T follicular helper cell (primary cell): ENCODE measurements at places on chromosomes 1 and 21.

DNA sequence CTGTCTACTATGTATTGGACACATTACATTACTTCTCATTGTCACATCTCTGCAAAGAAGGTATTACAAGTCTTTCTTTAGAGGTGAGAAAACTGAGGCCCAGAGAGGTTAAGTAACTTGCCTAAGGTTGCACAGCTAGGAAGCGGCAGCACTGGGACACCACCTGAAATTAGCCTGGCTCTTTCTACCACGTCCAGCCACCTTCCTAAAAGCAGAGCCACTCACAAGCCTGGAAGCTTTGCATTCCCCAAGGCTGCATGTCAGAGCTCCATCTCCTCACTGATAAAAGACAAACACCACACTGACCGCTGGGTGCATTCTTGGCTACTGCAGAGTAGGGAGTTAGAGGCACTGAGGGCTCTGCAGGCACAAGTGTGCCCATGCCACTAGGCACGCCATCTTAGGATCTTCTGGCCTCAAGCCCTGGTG lies 2.4 kb downstream of the CD247 start:
- no peak for DNase-seq

DNA sequence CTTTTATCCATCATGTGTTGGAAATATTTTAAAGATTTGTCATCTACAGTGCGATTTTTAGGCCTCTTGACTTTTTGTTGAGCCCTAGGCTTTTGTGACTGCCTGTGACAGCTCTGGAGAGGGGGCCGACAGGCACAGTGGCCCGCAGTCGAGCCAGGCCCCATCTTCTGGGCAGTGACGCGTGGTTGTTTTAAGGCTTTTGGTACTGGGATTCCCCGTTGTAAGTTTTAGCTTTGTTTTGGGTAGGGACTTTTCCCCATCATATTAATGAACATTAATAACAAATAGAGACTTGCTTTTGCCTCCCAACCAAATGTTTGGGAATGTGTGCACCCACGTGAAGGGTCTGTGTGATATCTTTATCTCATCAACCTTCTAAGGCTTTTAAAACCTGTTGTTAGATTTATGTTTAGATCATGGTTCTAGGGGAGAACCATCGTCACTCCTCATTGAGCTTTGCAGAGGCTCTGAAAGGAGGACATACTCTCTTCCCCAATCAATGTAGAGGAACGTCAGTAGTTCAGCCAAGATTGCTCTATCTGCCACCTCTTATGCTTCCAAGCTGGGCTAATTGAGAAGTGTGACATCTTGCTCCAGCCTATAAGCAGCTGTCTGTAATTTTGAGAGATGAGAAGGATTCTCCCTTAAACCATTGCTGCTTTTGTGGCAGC lies 34.6 kb downstream of the MAPKAPK2 start:
- DNase-seq: no peak

DNA sequence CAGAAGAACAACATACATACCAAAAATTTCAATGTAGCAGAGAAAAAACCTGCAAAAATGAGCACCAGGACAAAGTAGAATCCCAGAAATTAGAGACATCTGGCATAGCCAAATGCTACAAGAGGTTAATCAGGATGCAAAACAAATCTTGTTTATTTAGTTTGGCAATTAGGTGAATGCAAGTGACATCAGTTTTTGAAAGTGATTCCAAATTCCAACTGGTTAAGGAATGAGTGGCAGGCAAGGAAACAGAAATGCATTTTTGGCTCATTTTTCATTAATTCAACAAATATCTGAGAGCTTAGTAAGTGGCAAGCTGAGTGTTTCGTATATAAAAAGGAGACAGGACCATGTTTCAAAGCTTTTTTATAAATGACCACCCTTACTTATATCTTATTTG lies 21.3 kb downstream of the SCAF4 start:
- DNase-seq: no peak

DNA sequence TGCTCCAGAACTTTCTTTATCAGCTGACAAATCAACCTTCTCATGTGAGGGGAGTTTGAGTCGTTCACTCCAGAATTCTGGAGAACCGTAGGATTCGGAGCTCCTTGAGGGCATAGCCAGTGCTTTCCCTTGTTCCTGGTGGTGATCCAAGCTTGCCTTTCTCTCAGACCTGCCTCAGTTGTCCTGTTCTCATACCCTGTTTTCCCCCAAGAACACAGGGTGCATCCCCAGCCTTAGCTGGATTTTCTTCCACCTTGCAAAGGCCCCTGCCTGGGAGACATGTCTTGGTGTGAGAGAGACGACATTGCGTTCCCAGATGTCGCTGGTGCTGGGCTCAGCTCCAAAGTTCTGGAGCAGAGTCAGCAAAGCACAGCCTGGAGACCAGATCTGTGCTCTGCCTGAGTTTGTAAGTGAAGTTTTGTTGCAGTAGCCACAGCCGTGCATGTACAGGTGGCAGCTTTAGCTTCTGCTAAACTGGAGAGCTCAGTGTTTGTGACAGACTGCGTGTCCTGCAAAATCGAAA lies 40.0 kb downstream of the ABCG1 start:
- DNase-seq: no peak

DNA sequence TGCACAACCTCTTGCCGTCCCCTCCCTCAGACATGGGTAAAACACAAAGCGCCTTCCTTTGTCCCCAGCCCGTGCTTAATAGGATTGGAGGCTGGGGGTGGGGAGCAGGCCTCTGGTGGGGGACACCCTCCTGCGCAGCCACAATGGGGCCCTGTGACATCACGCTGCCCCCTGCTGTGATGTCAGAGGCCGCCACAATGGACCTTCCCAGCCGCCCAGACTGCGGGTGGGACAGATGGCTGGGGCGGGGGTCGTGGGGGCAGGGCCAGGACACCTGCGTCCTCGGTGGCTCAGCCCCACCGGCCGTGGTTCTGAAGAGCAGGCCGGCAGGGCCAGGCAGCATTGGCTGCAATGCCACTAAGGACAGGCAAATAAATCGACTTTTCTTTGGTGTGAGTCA lies 39.9 kb downstream of the EPHA2 start:
- DNase-seq: no peak

DNA sequence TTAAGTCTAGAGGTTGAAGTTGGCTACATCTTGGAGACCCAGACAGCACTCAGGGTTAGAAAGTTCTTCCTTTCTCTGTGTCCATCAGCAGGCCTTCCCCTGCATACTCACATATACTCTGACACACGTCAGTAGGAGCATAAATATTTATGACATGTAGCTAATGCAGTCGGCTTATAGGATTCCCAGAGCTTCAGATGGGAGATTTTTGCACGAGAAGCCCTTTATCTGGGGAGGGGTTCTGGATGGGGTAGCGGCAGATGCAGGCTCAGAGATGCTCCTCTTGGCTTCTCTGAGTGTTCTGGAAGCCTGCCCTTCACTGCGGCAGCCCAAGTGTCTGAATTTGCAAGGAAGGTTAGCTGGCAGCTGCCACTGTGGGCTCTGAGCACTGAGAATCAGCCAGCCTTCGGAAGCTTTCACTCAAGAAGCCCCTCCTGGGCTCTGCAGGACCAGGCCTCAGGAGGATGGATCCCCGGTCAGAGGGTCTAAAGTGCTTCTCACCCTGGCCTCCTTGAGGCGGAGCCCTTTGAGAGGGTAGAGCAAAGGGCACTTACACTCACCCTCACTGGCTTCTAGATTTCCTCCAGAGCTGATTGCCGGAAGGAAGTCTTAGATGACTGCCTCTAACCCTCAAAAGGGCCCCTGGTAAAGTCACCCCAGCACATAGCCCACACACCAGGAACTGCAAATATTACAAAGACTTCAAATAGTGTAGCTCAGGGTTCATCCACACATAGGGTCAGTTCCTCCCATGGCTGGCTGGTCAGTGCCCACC lies 68.1 kb upstream of the NFASC start:
- DNase-seq: no peak

GRCh38 chr1:12300706-12301105 lies 70.9 kb downstream of the VPS13D start:
- DNase-seq: no peak

GRCh38 chr1:1161683-1162079 lies 12.0 kb upstream of the TTLL10 start:
- no peak for DNase-seq

- DNase-seq: no peak
These were observed 54.0 kb upstream of the CSF3R start for GRCh38 chr1:36536727-36537126.

DNA sequence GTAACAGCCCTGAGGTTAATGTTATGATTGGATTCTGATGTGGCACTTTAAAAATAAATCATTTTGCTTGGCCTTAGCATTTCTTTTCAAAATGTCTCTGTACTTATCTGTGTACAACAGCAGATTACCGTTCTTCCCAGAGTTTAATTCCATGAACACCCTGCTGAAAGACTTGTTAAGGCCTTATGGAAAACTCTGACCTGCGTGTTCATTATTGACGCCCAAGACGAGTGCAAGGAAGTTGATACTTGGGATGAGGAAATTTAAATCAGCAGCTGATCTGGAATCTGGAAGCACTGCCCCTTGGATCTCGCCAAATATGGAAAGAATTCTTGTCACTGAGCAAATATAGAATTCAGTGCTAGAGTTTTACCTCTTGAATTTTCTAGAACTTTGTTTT lies 6.7 kb downstream of the ERG start:
- no peak for DNase-seq

DNA sequence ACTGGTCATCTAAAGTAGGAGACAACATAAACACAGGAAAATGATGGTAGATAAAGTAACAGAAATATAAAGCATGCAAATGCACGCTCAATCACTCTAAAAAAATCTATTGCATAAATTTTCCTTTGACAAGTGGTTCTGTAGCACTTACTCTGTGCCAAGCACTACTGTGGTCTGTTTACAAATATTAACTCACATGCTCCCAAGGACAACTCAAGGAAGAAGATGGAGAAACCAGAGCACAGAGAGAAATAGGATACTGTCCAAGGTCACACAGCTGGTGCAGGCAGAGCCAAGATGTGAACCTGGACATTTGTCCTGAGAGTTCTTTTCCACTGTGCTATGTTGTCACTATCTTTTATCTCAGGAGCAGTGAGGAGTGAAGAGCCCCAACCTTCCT lies 105.2 kb downstream of the PAPPA2 start:
- no peak for DNase-seq

DNA sequence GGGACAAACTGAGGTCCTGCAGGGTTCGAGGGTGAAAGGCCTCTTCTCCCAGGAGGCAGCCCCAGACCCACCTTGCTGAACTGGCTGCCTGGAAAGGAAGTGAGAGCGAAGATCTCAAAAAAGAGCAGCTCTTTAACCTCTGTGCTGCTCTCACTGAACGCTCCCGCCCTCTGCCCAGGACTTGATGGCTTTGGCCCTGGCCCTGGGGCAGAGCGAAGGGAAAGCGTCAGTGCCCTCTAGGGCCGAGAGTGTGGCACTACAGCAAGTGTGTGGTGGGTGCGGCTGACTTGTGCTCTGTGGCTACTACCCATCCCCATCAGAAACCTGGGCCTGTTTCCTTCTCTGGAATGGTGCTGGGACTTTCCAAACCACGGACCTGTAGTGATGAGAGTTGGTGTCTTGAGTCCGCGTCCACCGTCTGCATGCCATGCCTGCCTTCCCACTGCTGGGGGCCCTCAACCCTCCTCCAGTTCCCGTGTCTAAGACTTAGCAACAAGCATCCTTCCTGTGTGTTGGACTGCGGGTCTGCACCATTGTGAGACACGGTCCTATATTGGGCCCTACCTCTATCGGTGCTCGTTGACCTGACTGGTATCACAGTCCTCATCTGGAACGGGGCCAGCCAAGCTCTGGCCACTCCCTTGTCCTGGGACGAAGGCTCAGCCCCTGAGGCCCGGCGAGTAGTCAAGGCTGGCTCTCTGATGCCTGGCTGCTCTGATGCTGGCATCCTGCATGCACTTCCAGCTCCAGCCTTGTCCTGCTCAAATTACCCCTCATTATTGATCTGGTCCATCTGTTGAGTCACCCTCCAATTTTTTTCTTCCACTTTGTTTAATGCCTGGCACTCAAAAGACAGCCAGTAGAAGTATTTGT lies 180.3 kb downstream of the DISC1 start:
- DNase-seq: no peak
